ENCODE measurements at places on chromosomes 5 and 9.

DNA sequence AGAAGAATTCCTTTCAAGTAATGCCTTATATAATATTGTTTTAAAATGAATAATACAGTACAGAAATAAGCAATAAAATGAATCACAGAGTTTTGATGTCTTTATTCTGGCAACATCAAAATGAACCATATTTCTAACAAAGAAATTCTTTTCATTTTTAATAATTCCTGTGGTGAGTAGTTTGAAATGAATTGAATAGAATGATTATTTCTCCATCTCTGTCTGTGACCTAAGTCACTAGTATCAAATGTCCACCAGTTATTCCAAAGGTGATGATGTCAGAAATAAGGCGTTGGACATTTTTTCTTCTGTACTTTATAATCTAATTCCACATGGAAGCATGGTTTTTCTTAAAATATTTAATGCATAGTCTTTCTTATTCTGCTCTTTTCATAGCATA, 106.2 kb downstream of the ADAMTSL1 start:
- DNase-seq: no peak

- DNase-seq: no peak
Measured at GRCh38 chr9:125656560-125656959, 50.4 kb downstream of the MAPKAP1 start.

- DNase-seq: no peak
Measured at GRCh38 chr5:2894316-2894715, 142.8 kb upstream of the IRX2 start.

DNA sequence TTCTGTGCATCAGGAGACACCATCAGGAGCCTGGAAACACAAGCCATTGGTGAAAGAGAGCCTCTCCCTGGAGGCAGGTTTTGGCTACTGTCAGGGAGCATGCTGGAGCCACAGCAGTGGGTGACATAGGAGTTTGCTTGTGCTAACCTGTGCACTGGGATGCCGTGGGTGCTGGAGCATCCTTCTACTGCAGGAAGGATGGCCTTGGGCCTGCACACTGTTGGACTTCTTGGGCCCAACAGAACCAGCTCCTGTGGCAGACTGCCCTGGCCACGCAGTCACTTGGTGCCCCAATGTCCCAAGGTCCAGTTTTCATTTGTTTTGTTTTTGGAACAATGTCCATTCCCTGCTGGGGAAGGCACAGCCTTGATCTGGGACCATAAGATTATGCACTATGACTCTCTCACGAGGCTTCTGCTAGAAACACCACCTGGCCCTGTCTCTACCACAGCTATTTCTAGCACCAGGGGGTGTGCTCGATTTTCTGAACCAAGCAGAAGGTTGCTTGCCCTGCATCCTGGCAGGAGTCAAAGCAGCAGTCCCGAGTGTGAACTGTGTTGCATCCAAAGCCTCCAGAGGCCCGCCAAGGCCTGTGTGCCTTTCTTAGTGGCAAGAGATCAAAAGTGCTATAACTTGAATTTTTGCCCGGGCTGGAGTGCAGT, 5.5 kb upstream of the LTC4S start:
- DNase-seq: no peak

GRCh38 chr5:142924135-142924883, 154.1 kb downstream of the ARHGAP26 start:
- no peak for DNase-seq

GRCh38 chr5:154977409-154977808, 36.1 kb upstream of the KIF4B start:
- DNase-seq: no peak

GRCh38 chr5:123438902-123439301, 15.7 kb upstream of the CEP120 start:
- DNase-seq: no peak

DNA sequence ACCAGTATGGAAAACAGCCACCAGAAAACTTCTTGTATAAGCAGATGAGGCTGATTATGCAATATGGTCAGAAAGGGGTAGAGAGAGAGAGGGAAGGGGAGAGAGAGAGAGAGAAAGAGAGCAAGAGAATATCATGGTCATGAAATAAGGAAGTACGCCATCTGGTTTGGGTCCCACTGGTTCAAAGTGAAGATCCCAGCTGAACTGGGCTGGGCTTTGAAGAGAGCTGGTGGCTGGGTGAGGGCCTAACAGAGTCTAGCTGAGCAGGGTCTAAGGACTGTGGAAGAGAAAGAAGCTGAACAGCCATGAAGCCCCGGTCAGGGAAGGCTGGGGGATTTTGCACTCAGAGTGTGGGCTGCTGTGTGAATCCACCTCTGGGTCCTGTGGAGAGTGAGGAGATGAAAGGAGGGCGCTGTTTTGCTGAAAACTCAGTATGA, 14.6 kb downstream of the TRIM14 start:
- DNase-seq: no peak

GRCh38 chr9:109012009-109012875, 1.1 kb downstream of the CTNNAL1 start:
- DNase-seq: peak; percentile 58

GRCh38 chr9:2958219-2958618, 114.3 kb upstream of the PUM3 start:
- DNase-seq: no peak

GRCh38 chr5:15495026-15495425, 5.0 kb upstream of the FBXL7 start:
- DNase-seq: peak; percentile 21

GRCh38 chr5:52668544-52669185, 119.1 kb upstream of the ITGA1 start:
- DNase-seq: no peak

GRCh38 chr5:155826611-155827507, 500.1 kb upstream of the SGCD start:
- no peak for DNase-seq

GRCh38 chr5:139140591-139141071, 57.5 kb downstream of the SIL1 start:
- DNase-seq: no peak

DNA sequence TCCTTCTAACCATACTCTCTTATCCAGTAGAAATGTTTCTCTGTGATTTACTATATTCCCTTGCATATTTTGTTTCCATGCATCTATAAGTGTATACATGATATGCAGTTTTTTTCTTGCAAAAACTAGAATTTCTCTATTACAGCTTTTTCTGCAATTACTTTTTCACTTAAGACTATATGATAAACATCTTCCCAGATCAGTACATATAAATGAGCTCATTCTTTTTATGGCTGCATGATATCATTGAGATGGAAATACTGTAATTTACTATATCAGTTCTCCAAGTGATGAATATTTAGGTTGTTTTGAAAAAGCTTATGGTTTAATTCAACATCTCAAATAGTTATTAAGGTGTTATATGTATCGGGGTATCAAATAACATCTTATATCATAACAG, 18.1 kb upstream of the ZNF608 start:
- no peak for DNase-seq

DNA sequence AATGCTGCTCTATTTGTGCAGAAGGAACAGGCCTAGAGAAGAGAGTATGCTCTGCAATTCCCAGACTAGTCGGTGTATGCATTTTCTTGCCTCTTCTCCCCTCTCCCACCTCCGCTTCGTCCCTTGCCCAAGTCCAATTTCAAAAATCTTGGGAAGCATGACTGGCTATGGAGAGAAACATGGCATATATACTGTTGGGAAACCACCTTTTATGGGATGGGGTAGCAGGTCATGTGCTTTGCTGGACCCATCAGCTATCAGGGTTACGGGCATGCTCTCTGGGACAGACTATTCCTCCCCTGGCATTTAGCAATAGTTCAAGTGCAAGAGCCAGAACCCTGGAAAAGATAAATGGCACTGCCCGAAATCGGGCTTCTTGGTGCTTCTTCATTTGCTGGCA, 12.0 kb downstream of the ISL1 start:
- no peak for DNase-seq

DNA sequence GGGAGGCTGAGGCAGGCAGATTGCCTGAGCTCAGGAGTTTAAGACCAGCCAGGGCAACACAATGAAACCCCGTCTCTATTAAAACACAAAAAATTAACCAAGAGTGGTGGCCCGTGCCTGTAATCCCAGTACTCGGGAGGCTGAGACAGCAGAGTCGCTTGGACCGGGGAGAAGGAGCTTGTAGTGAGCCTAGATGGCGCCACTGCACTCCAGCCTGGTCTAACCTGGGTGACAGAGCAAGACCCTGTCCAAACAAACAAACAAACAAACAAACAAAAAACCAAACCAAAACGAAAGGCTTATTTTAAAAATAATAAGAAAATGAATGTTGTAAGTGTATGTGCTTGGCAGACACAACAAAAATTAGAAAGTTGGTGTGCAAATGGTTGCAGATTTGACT, 536.3 kb upstream of the PTPRD start:
- DNase-seq: no peak

GRCh38 chr5:60687927-60688720, 11.8 kb downstream of the DEPDC1B start:
- DNase-seq: peak; percentile 42

- DNase-seq: no peak
Measured at GRCh38 chr9:82600536-82601292, 462.2 kb downstream of the RASEF start.

DNA sequence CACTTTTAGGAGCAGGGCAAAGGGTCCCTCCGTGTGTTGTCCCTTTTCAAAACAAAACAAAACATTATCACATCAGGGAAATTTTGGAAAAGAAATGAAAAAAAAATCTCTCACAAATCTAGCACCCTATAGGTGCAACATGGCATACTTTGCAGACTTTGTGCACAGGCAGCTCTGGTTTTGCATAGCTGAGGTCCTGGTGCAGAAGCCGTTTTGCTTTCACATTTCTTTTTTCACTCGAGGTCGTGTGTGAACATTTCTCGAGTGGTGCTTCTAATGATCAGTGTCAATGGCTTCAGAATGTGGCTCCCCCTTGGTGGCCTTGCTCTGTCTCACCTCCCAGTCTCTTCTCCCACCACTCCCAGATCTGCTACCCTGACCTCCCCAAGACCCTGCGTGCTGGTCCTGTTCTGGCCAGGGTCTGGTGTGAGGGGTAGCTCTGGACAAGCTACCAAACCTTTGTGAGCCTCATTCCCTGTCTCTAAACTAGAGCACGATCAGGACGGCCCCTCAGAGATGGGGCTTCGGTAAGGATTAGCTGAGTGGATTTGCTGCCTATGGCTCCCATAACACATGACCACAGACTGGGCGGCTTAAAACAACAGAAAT, 258.0 kb downstream of the NSG2 start:
- DNase-seq: no peak

- no peak for DNase-seq
Measured at GRCh38 chr5:167767795-167768194, 523.6 kb upstream of the WWC1 start.

DNA sequence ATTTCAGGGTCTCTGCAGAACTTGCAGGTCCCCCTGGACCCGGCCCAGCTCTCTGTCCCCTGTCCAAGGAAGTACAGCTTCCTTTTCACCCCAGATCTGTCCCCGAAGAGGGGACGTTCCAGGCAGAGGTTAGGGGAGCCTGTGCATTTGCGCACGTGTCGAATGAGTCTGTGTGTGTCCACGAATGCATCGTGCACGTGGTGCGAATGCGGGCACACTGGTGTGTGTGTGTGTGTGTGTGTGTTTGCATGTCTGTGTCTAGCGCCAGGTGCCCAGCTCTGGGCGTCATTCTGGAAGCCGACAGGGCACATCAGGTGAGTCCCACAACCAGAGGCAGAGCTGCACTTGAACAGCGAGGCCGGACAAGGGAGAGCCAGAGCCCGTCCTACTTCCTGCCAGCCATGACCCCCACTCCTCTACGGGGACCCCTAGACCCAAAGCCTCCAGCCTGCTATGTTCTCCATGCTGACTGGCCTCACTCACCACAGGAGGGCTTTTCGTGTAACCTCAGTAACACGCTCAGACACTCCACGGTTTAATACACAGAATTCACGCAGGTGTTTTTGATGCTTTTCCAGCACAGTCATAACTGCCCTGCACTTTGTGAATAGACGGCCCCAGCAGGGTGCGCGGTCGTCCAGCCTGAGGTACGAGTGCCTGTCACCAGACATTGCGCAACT, 41.3 kb upstream of the CACNA1B start:
- no peak for DNase-seq
